Astrocyte of the spinal cord (primary cell): ENCODE measurements at places on chromosomes 13 and 19.

DNA sequence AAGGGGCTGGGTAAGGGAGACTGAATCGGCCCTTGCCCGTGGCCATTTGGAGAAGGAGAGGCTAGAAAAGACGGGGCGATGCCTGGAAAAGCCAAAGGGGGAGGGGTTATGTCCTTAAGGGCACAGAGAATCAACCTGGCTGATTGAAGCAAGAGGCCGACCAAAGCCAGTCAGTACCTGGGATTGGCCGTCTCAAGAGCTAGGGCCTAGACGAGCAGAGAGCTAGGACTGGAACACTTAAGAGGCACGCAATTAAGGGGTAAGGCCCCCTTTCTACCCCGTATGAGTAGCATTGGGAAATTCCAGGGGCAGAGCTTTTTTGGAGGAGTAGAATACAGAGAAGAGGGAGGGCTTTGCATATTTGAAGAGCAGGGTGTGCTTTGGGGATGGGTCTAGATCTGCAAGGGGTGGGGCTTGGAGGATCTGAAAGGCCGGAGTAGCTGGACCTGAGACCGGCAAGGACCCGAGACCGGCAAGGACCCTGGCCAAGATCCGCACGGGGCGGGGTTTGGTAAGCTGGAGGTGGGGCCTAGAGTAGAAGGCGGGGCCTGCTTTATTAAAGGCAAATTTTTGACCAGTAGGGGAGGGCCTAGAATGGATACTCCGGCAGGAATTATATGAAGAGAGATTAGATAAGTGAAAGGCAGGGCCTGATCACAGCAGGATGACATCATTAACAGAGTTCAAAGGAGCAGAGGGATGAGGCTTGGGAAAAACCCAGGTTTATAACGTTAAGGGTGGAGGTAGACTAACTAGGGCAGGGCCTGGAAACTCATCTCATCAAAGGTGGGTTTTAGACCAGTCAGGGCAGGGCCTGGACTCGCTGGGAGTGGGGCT is 10.7 kb upstream of the CACNG6 start:
- DNase-seq, result peak; percentile 24

GRCh38 chr13:22801402-22802003 is 379.3 kb upstream of the SGCG start:
- no peak for DNase-seq

- peak; percentile 81 for DNase-seq
These were observed 809 bp downstream of the MISP start for GRCh38 chr19:751501-752341.

DNA sequence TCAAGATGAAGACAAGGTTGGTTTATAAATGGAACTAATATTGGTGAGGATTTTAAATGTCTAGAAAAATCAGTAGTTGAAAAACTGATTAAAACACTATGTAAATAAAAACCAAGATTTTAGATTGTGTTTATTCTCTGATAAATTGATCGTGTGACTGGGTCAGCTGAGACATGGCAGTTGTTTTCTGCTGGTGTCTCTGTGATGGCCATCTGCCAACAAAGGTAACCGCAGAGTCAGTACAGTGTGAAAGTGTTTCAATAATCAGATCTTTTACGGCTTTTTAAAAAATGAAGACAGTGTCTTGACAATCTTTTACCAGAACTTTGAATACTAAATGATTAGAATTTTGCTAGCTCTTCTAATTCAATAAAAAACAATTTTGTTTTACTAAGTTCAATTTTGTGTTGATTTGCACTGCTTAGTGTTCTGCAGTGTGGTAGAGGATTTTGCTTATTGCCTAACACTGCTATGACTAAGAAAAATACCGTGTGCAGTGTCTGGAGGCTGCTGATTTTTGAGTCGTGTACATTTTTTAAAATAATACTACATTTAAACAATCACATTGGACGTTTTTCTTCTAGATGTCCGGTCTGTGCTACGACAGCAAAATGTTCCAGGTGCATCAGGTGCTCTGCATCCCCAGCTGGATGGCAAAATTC is 32.7 kb upstream of the GPR183 start:
- DNase-seq, result peak; percentile 21

- DNase-seq, result peak; percentile 16
These were observed 15.9 kb upstream of the SLC35E1 start for GRCh38 chr19:16587833-16588823.

DNA sequence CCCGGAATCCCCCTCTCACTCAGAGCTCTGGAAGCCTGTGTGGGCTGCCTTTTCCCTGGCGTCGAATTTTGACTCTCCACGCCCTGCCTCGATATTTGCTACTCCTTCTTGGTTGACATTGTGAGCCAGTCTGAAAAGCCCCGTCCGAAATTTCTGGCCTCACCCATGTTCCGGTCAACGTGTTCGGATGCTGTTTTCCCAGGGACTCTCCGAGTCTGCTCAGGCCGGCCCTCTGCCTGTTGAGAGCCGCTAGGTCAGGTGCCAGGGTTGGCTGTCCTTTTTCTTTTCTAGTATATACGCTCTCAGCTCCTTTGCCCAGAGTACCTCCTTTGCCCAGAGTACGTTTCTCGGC is 6.8 kb upstream of the DGKH start:
- peak; percentile 74 for DNase-seq

- DNase-seq, result no peak
These were observed 1.1 kb downstream of the ELF1 start for GRCh38 chr13:41017817-41018601.

- peak; percentile 42 for DNase-seq
These were observed 5.3 kb downstream of the MISP start for GRCh38 chr19:756236-756635.

DNA sequence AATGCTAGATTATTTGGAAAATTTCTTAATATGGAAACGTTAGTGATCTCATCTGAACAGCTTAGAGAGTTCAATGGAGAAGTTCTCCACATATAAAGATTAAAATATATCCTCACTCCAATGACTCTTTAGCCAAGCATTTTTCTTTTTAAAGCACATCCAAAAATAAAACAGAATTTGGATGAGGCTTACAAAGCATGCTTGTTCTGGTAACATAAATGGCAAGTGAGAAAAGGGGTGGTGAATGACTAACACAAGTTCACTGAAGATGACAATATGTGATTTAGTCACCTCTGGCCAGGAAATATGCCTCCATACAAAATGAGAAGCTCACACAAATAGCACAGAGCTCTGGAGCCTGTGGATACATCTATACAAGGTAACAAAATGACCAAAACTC is 253.0 kb downstream of the PCDH20 start:
- peak; percentile 29 for DNase-seq

DNA sequence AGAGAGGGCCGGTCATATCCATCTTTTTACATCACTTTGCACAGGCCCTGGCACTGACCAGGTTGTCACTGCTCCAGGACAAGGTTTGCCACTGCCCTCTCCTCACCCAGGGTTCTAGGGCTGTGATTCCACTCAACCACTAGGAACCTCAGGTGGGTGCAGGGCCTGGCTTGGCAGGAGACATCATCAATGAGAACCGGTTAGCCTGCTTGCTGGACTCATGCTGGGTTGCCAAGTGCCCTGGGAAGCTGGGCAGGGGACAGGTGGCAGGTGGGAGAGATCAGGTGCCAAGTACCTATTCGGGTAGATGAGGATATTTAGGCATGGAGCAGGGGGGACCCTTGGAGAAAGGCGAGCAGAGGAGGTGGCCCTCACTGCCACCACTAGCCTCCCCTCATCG is 4.2 kb upstream of the CERS4 start:
- no peak for DNase-seq

DNA sequence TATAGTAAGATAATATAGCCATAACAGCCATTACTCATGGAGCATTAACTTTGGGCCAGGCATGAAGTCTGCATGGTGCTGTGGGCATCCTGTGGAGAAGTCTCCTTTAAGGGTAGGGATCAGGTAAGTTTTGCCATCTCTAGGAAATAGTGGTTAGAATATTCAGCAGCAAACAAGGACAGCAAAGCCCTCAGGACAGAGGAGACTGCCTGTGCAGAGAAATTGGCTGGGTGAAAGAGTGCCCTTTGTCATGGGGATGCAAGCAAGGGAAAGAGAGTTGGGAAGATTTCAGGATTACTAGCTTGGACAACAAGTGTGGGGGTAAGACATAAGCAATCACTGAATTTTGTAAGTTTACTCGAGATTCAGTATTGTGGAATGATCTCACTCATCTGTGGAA is 15.7 kb upstream of the OBI1 start:
- DNase-seq, result no peak
